ENCODE measurements at places on chromosomes 7 and 10. TPM values are rescaled to one million over a fixed set of nuclear protein-coding genes. Genes with fewer than 3 reads are reported as not detected.

The KCP gene
- total RNA-seq: 0.17 TPM

- no peaks in the 10 kb centered on the region for H3K27me3 ChIP-seq
- no peaks in the 10 kb centered on the region for H3K36me3 ChIP-seq
- H3K4me3 ChIP-seq: no peak overlapping the region
- peak overlapping the region; percentile 23 for H3K27ac ChIP-seq
- H3K4me1 ChIP-seq: peaks cover 37% of the 10 kb centered on the region
- DNase-seq: no peak
Observed at GRCh38 chr7:50656141-50656895, 91.1 kb upstream of the DDC start.

The CCL24 gene
- not detected for total RNA-seq

GRCh38 chr7:55277916-55278315, 87.2 kb upstream of the LANCL2 start:
- no peak for DNase-seq
- H3K4me3 ChIP-seq: no peak overlapping the region
- no peaks in the 10 kb centered on the region for H3K36me3 ChIP-seq
- H3K27me3 ChIP-seq: no peaks in the 10 kb centered on the region

GRCh38 chr10:8998751-8999150, 944.3 kb downstream of the GATA3 start:
- no peak for DNase-seq
- no peak overlapping the region for H3K4me3 ChIP-seq
- H3K4me1 ChIP-seq: no peaks in the 10 kb centered on the region
- no peaks in the 10 kb centered on the region for H3K36me3 ChIP-seq
- no peaks in the 10 kb centered on the region for H3K27me3 ChIP-seq
